ENCODE measurements at places on chromosomes 11 and 22.

DNA sequence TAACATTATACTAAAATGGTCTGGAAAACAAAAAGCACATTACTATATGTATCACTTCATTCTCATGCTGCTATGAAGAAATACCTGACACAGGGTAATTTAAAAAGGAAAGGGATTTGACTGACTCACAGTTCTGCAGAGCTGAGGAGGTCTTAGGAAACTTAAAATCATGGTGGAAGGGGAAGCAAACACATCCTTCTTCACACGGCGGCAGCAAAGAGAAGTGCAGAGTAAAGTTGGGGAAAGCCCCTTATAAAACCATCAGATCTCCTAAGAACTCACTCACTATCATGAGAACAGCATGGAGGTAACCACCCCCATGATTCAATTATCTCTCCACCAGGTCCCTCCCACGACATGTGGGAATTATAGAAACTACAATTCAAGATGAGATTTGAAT is 60.0 kb downstream of the FAM181B start:
- no peak for DNase-seq

- DNase-seq = no peak
These were observed 81.2 kb upstream of the TBCEL start for GRCh38 chr11:120942701-120943100.

GRCh38 chr11:60710482-60710881 is 11.1 kb downstream of the MS4A8 start:
- peak; percentile 25 for DNase-seq

- peak; percentile 80 for DNase-seq
These were observed 14.9 kb upstream of the CCDC73 start for GRCh38 chr11:32809313-32809712.

GRCh38 chr11:61141601-61142028 is 19.6 kb downstream of the VPS37C start:
- no peak for DNase-seq

- no peak for DNase-seq
These were observed 34.7 kb downstream of the KMT2A start for GRCh38 chr11:118471030-118471429.

DNA sequence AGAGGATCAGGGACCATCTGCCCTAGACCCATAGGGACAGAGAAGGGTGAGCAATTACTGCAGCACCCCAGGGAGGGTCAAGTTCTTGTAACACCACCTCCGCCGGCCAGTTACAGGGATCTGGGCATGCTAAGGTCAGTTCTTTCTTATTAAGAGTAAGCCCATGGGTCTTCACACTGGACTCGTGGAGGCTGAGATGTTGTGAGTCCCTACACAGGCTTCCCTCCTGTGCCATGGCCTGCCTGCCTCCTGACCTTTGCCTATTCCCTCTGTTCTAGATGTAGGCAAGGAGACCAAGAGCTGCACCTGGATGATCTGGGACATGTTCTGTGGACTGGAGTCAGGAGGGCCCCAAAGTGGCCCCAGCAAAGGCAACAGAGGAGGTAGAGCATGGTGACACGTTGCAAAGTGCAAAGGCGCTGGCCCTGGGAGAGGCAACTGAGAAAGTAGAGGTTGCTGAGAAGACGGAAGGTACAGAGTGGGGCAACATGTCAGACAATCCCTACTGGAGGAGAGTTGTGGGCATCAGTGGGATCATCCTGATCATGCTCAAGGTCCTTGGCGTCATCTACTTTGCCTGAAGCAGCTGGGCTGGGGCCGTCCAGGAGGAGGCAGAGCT is 16.3 kb upstream of the GNAZ start:
- DNase-seq = peak; percentile 3

- DNase-seq = no peak
These were observed 14.0 kb downstream of the PANX1 start for GRCh38 chr11:94142308-94143281.

GRCh38 chr11:44371706-44372105 is 61.8 kb upstream of the ALX4 start:
- no peak for DNase-seq

DNA sequence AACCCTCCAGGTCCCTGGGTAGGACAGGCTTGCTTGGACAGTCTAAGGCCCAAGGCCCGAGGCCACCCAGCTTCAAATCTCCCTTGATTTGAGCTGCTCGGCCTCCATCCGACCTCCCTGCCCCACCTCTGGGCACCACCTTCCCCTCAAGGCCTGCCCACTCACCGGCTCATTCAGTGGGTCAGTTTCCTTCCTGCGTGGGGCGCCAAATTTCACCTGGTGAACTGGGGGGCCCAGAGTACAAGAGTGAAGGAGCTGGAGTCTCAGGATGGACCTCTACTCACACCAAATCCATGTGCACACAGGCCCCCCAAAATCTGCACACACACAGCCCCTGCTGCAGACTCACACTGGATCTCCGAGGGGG is 3.8 kb downstream of the MAP4K2 start:
- no peak for DNase-seq

- DNase-seq = no peak
These were observed 5.0 kb downstream of the MAP6 start for GRCh38 chr11:75663808-75664207.

DNA sequence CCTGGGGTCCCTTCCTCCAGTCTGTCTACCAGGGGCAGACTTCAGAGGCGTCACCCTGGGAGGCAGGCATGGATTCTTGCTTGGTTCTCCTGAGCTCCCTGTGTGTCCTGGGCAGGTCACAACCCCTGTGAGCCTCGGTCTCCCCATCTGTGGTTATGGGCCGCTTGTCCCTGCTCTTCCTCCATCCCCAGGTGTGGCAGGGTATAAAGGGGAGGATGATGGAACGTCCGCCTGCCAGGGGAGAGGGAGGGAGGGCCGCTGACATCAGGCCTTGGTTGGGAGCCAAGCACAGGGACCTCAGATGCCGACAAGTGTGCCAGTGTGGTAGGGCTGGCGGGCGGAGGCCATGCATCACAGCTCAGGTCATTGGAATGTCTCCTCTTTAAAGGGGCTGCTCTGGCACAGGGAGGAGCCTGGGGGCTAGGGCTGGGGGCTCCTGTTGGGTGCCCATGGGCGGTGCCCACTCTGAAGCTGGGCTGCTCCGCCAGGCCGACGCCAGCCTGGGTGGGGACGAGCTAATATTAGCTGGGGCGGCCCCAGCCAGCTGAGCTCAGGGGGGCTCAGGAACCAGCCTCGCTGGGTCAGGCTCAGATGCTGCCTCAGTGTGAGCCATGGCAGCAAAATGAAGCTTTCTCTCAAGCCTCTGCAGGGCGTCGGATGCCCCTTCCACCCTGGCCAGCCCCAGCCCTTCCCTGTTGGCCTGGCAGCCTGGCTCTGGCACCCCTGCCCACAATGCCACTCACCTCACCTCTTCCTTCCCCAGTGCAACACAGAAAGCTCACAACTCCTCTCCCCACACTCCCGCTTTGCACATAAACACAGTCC is 12.8 kb downstream of the KCNC1 start:
- DNase-seq = no peak

GRCh38 chr11:104688731-104689130 is 209.5 kb downstream of the CASP12 start:
- DNase-seq = no peak

- no peak for DNase-seq
These were observed 66.4 kb downstream of the SMCO4 start for GRCh38 chr11:93476796-93477195.

GRCh38 chr22:39750759-39751158 is 142.8 kb downstream of the ENTHD1 start:
- DNase-seq = no peak

- no peak for DNase-seq
These were observed 51.1 kb downstream of the LIF start for GRCh38 chr22:30195245-30196140.
